IPS DF 6.9 (cell line): ENCODE measurements at places on chromosomes 2 and 18.

GRCh38 chr2:148658807-148659722, 14.5 kb downstream of the EPC2 start:
- H3K4me3 ChIP-seq: no peak overlapping the region
- H3K4me1 ChIP-seq: no peaks in the 10 kb centered on the region; the same call in 1 of the 2 replicates
- H3K27ac ChIP-seq: no peak overlapping the region

DNA sequence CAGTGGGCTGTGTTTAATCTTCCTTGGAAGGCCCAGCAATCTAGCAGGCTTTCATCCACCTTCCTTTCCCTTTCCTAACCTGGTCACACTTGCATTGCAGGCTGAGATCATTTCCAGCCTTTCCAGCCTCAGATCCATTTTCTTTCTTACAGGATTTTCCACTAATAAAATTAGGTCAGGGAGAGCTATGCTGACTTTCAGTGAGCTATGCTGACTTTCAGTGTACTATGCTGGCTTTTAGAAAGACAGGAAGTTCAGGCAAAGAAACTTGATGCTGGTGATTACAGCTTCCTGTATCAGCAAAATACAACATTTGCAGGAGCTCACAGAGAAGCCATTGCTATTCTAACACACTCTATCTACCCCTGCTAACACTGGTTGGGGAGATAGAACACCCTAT, 735.0 kb downstream of the CCDC85A start:
- H3K27me3 ChIP-seq: no peaks in the 10 kb centered on the region
- DNase-seq: no peak
- no peak overlapping the region for H3K4me3 ChIP-seq
- H3K4me1 ChIP-seq: no peaks in the 10 kb centered on the region

DNA sequence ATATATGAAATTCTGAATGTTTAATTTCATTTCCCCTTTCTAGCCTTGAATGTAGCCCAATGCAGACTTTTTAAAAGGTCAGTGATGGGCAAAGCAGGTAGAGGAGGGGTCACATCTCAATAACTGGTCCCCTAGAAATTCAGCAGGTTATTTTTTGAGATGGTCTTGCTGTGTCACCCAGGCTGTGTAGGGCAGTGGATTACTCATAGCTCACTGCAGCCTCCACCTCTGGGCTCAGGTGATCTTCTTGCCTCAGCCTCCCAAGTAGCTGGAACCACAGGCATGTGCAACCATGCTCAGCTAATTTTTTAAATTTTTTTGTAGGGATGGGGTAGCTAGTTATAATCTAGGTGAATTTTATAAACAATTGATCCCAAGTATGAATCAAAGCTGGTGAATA, 8.8 kb downstream of the IAH1 start:
- no peak overlapping the region for H3K27ac ChIP-seq
- H3K27me3 ChIP-seq: no peaks in the 10 kb centered on the region
- no peak overlapping the region for H3K4me3 ChIP-seq
- DNase-seq: no peak
- peaks cover 2% of the 10 kb centered on the region; the same call in 1 of the 2 replicates for H3K36me3 ChIP-seq

- H3K36me3 ChIP-seq: no peaks in the 10 kb centered on the region
- no peak for DNase-seq
- no peak overlapping the region for H3K4me3 ChIP-seq
- H3K27ac ChIP-seq: no peak overlapping the region
Measured at GRCh38 chr18:78758496-78758895, 221.1 kb upstream of the SALL3 start.

GRCh38 chr2:26609839-26610277, 31.3 kb downstream of the CIB4 start:
- H3K4me3 ChIP-seq: no peak overlapping the region
- no peak overlapping the region for H3K27ac ChIP-seq
- H3K36me3 ChIP-seq: no peaks in the 10 kb centered on the region
- H3K4me1 ChIP-seq: peaks cover 5% of the 10 kb centered on the region; the same call in 1 of the 2 replicates
- DNase-seq: no peak

DNA sequence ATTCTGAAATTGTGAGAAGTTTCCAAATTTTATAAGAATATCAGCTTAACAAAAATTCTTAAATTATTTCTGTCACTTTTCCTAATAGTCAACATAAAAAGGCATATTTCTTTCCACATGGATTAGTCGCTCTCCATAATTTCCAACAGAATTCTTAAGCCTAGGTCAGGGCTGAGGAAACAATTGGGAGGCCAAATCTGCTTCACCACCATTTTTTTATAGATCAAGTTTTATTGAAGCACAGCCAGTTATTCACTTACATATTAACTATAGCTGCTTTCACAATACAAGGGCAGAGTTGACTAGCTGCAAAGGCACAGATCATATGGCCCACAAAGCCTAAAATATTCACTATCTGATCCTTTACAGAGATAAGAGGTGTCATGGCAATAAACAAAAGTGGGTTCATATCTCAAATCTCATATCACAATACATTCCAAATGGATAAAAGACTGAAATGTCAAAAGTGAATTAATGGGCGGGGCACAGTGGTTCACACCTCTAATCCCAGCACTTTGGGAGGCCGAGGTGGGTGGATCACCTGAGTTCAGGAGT, 18.7 kb downstream of the MEMO1 start:
- DNase-seq: no peak
- no peak overlapping the region for H3K4me3 ChIP-seq
- no peaks in the 10 kb centered on the region for H3K27me3 ChIP-seq
